NCI-H1092 (cell line): ENCODE measurements at places on chromosomes 7 and 10.

DNA sequence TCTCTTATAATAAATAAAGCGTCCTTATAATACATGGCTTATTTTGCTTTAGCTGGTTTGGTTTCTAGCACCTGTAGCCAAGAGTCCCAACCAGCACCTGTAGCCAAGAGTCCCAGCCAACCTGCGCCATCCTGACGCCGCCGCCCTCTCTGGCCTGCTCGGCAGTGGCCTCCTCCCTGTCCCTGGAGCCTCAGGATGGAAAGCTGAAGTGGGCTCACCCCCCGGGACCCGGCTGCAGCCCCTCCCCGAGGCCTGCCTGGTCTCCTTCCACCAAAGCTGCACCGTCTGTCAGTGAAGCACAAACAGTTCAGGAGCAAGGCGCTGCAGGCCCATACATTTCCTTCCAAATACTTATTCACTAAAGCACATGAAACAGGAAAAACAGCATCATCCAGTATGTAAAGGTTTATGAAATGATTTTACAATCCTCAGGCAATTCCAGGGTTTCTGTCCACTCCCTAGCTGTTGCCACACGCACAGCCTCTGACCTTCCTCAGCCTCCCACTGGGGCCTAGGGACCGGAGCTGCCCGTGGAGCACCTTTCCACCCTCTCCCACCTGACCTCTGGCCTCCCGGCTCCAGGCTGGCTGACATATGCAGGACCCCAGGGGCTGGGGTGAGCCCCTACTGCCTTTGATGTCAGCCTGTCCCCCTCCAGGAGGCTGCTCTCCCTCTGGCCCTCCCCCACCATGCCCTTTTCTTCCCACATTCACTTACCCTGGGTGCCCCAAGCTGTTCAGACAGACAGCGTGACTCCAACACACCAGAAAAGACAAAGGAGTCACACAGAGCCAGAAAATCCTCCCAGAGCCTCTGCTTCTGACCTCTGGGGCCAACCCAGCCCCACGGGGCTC is 149.6 kb upstream of the PPP2R2D start:
- no peak for DNase-seq

DNA sequence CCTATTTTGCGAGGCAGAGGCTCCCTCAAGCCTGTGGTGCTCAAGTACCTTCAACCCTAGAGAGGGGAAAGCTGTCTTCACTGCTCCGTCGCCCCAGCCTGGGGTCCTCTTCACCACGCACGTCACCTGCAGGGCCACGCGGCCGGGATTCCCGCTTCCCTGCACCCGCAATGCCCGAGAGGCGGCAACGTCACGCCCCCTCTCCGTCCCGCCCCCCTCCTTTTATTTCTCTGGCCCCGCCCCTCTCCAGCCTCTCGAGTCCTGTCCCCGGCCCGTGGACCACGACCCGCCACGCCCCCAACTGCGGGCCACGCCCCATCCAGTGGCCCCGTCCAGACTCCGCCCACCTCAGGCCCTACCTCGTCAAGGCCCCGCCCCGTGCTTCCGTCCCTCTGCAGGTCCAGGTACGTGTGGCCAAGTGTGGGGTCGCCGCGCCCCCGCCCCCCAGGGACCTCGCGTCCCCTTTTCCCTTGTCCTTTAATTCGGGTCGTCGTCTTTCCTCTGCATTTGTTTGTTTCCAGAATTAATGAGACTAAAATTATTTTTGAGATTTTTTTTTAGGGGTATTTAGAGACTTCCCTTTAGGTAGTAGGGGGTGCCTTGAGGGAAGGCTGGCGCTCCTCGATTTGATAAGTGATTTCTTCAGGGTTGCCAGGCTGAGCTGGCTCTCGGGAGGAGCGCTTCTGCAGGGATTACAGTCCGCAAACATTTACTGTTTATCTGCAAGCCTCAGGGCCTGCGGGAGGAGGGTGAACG is 69.8 kb upstream of the BAIAP2L1 start:
- DNase-seq, result no peak

- DNase-seq, result no peak
These were observed 97.5 kb upstream of the OIT3 start for GRCh38 chr10:72796042-72796441.

- peak; percentile 72 for DNase-seq
These were observed 267.9 kb upstream of the LRGUK start for GRCh38 chr7:133859231-133859630.

DNA sequence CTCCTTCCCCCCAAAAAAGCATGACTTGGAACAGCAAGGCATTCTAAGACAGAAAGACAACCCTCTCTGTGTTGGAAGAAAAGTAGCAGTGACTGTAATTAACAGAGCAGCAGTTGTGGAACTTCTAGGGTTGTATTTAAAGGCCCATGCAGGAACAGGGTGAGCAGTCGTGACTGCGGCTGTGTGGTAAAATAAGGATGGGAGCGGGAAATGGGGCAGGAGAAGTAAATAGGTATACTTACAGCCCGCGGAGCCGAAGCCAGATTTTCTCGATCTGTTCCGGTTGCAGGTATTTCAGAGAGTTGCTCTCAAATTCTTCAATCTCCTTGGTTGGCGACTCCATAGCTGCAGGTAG is 179 bp downstream of the PDE1C start:
- DNase-seq, result no peak

DNA sequence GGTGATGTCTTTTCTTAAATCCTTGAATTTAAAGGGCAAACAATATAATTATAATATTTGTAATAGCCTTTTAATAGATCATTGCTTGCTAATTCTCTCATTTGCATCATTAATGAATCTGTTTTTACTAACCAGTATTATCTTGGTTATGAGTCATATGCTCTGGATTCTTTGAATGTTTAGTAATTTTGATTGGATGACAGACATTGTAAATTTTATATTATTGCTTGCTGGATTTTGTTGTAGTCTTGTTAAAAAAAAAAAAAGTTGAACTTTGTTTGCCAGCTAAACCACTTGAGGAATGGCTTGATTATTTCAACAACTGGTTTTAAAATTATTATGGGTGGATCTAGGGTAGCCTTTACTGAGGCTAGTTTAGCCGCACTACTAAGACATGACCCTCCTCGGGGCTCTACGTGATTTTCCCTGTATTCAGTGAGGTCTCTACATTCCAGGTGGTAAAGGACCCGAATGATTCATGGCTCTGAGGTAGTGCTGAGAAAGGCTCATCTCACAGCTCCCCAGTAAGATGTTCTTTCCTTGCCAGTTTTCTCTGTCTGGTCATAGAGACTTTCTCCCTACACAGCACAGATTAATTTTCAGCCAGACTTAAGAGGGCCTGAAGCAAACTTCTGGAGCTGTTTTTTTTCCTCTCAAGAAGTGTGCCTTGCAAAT is 8.5 kb downstream of the C10orf90 start:
- no peak for DNase-seq

- DNase-seq, result no peak
These were observed 32.6 kb downstream of the NET1 start for GRCh38 chr10:5445006-5445405.

GRCh38 chr10:78937393-78937792 is 131.4 kb upstream of the ZMIZ1 start:
- DNase-seq, result no peak

- no peak for DNase-seq
These were observed 288.3 kb upstream of the MKLN1 start for GRCh38 chr7:131039355-131039762.

- no peak for DNase-seq
These were observed 826 bp downstream of the PODXL start for GRCh38 chr7:131555552-131556052.

DNA sequence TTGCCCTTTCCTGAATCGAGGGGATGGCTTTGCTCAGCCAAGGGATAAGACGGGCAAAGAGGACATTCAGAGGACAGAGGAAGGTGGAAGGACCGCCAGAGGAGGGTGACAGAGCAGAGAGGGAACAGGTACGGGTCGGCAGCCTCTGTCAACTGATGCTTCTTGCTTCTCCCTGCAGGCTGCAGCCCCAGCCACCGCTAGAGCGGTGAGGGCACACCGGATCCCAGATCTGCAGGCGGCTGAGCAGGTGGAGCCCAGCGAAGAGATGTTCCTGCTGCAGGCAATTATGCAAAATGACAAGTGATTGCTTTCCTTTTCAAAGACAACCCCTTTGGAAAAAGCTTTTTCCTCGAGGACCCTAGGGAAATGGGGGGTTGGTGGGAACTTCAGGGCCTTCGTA is 181.9 kb upstream of the ANKRD30A start:
- DNase-seq, result no peak

DNA sequence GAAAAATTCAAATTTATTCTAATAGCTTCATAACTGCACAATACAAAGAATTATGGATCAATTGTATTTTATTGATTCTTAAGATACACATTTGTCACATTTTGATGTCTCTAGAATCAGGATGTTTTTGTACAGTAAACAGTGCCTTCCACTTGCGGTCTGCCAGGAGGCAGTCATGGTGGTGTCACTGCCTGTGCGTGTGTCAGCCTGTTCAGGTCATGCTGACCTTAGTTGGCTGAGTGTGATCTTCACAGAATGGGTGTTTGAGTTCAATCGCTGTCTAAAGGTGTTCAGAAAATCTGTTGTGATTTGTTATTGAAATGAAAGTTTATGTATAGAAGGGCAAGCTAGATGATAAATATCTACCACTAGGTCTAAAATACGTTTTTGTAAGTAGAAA is 20.7 kb downstream of the SEC61A2 start:
- DNase-seq, result no peak

DNA sequence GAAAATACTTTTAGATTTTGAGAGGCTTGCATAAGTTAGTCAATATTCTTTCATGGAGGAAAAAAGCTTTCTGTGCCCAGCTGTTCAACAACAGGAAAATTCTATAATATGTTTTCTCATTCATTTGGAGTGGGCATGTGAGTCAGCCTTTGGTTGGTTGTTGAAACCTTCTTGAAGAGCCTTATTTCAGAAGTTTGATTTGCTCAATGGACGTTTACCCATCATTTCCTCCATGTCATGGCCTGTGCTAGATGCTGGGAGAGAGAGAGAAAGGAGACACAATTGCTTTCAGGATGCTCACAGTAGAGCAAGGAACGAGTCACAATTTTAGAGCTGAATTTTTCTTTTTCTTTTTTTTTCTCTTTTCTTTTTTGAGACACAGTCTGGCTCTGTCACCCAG is 181.7 kb downstream of the PRKCQ start:
- no peak for DNase-seq

DNA sequence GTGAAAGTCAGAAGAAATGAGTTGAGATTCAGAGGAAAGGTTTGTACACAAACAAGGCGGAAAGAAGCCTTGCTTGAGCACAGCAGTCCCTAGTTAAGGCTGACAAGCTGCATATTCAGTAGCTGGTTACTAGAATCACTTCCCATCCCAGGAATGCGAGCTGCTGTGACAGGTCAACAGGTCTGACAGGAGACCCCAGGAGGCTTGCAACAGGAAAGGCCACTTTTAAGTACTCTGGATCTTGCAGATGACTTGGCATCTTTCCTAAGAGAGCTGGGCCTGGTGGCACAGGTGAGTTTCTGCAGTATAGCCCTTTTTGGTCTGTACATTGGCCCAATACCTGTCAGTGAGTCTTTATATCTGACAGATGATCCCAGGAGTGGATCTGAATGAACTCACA is 35.7 kb upstream of the UNC5B start:
- no peak for DNase-seq

DNA sequence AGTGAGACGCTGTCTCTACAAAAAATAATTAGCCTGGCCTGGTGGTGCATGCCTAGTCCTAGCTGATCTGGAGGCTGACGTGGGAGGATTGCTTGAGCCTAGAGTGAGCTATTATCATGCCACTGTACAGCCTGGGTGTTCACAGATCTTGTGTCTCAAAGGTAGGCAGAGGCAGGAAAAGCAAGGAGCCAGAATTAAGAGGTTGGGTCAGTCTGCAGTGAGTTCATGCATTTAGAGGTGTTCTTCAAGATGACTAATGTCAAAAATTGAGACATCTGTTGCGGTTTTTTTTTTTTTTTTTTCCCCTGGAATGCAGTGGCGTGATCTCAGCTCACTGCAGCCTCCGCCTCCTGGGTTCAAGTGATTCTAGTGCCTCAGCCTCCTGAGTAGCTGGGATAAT is 5.4 kb downstream of the PPIA start:
- DNase-seq, result no peak
